ENCODE measurements at places on chromosomes 5 and 9.

GRCh38 chr5:59722874-59723273 is 170.7 kb downstream of the PDE4D start:
- DNase-seq, result no peak

- no peak for DNase-seq
These were observed 338.4 kb upstream of the TRPC7 start for GRCh38 chr5:136703706-136704105.

GRCh38 chr5:179852993-179853547 is 5.5 kb downstream of the MRNIP start:
- no peak for DNase-seq

DNA sequence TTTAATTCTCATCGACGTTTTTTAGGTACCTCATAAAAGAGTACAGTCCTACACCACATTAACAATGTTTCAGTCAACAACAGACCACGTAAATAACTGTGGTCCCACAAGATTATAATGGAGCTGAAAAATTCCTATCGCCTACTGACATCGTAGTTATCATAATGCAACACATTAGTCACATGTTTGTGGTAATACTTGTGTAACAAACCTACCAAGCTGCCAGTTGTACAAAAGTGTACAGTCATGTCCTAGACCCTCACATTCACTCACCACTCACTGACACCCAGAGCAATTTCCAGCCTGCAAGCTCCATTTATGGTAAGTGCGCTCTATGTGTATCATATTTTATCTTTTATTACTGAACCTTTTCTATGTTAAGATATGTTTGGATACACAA is 16.8 kb downstream of the GNAQ start:
- DNase-seq, result peak; percentile 39

- no peak for DNase-seq
These were observed 382.0 kb downstream of the PSAT1 start for GRCh38 chr9:78678877-78679276.

DNA sequence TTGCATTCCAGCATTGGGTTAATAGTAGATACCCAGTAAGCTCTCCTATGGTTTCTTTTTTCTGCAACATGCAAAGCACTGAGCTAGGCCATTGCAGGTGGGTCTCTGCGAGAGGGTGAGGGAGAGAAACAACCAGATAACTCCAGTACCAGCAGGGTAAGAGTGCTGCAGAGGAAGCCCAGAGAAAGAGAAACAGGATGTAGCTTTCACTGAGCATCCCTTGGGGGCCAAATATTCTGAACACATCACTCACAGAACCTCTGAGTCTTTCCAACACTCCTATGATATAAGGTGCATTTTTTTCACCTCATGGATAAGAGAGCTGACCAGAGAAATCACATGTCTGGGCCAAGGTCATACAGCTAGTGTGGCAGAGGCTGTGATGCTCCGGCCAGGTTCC is 76.7 kb downstream of the TRIM32 start:
- DNase-seq, result no peak

- DNase-seq, result no peak
These were observed 29.8 kb downstream of the CXXC5 start for GRCh38 chr5:139677736-139678613.

DNA sequence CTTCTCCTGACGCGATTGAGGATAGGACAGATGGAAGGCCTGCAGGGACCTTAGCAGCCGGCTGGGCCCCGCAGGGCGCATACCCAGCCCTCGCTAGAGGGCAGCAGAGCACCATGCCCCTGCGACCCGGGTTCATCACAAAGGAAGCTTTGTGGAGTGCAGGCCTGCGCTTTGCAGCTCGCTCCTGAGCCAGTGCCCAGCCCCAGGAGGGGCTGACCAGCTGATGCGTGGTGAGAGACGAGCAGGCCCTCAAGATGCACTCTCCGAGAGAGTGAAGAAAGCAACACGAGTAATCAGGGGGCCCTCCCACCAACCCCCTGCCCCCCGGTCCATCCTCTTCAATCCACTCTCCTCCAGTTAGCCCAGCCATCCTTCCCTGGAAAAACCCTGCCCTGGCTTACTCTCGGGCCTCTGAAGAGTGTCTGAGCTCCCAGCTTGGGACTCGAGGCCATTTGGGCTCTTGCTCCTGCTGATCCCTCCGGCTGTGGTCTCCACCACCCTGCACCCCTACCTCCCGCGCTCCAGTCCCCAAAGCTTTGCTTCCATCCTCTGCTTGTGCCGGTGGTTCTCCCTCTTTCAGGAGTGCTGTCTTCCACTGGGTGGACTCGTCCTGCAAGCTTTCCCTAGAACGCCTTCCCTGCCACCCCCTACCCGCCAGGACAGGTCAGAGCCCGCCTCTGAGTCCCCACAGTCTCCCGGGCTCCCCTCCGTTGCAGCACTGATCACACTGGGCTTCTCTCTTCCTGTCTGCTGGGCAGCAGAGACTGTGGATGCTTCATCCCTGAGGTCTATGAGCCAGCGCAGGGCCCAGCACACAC is 9.1 kb upstream of the KIF12 start:
- DNase-seq, result peak; percentile 53

- DNase-seq, result no peak
These were observed 3.8 kb downstream of the TLE4 start for GRCh38 chr9:79575547-79575946.

Measured in H4 (cell line).